ENCODE measurements at places on chromosomes 12 and 14.

DNA sequence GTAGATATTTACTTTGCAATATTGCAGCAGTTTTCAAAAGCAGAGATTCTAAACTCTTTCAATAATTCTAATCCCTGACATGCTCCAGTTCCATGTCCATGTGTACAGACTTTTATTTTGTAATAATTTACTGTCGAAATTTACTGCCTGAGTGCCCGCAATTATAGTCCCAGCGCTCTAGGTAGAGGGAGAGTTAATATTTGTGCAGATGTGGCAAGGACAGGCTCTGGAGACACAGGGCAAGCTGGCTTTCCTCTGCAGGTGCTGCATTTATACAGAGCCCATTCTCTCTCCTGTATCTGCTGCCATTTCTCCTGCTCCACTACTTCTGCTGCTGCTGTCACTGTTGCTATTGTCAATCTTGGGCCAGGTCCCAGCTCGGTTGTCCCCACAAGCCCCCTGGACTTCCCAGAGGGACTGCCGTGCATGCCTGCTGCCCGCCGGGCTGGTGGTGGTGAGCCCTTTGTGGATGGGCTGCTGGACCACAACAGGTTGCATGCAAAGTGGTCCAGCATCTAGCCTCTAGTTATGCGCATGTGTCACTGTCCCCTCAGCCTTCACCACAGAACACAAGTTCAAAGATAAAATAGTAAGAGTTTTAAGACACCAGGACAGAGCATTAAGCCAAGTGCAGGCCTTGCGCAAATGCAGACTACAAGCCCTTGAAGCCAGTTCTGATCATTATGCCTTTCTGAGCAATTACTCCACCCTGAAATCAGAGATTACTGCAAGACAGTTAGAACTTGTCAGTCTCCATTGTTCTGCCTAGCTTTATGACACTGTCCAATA is 40.8 kb upstream of the CSRP2 start:
- no peak for DNase-seq

GRCh38 chr14:75303381-75303789 is 24.8 kb downstream of the FOS start:
- no peak for DNase-seq

GRCh38 chr12:105920161-105920684 is 218.5 kb downstream of the NUAK1 start:
- no peak for DNase-seq

DNA sequence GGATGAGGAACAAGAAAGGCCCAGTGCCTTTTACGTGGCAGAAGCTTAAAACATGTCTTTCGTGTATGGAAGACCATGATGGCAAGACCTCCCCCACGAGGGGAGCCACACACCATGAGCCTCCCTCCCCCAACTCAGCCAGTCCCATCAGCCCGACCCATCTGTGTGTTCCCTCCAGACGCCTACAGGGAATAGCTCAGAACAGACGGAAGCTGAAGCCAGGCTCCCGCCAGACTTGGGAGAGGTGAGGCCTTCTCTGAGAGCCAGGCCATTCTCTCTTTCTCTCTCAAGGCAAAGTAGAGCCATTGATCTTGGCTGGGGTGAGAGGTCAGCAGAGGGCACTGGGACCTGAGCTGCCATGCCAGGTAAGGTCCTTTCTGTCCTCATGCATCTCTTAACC is 9.5 kb downstream of the REM2 start:
- DNase-seq: no peak

- DNase-seq: no peak
These were observed 405.3 kb downstream of the MED13L start for GRCh38 chr12:115872212-115872611.

GRCh38 chr12:46556105-46556559 is 183.6 kb upstream of the SLC38A2 start:
- DNase-seq: no peak

GRCh38 chr12:16324772-16325171 is 22.7 kb upstream of the MGST1 start:
- DNase-seq: no peak

DNA sequence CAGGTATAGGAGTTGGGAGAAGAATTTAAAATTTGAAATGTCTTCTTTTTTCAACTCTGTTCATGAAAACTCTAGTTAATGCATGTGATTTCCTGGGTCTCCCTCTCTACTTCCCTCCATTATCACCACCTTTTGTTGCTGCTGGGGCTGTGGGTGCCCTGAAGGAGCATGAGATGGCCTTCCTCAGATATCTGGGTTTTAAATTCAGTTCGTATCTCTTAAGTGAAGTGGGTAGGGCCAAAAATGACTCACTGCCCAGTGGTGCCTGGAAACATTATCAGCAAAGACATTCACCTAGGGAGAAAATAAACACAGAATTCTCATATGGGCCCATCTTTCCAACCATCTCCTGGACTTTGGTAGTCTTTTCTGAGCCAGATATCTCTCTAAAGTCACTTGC is 234.9 kb upstream of the PLEKHG7 start:
- no peak for DNase-seq

DNA sequence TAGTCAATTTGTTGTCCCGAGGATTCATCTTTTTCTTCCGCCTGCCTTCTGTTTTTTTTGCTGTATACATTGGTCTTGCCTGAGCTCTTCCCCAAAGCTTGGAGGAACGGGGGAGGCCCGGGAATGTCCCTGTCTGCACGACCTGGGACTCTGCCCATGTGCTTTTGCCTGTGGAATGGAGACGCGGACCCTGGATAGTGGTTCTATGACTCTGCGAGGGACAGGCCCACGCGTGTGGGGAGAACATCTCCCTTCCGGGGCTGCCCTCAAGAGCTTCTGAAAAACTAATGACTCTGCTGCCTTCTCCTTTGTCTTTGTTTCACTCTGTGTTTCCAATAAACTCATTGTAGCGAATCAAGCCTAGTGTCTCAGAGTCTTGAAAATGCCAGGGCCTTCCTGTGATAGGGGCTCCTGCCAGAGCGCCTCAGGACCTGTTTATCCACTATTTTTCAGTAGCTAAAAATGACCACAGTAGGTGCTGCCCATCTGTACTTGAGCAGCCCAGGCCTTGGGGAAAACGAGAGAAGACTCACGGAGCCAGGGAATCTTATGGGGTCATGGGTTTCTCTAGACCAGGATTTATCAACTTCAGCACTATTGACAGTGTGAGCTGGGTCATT is 12.3 kb downstream of the KRT83 start:
- no peak for DNase-seq

- no peak for DNase-seq
These were observed 176.3 kb upstream of the FKBP4 start for GRCh38 chr12:2618291-2618995.

- DNase-seq: no peak
These were observed 26.2 kb downstream of the AACS start for GRCh38 chr12:125091401-125091800.

DNA sequence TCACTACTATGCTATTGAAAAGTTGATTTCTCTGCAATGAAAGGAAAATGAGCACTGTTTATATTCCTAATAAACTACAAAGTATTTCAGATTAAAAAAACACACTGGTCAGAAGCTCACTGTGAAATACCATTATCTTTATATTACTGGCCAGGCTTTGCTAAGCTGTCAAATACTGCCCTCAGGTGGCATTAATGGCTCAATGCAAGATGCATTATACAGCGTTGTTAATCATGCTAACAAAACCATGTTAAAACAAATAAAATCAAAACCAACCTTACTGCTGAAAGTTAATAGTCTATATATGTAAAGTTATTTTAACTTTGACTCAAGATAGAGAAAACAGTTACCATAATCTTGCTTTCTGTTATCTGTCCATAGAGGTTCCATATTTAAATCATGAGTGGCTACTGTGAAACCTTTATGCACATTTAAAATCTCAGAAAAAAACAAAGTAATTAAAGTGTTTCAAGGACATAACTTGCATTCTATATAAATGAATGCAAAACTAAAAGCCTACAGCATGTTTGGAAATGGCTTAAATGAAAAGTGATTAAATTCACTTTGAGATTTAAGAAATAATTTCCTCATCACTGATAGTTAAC is 121.7 kb downstream of the RALGAPA1 start:
- no peak for DNase-seq

DNA sequence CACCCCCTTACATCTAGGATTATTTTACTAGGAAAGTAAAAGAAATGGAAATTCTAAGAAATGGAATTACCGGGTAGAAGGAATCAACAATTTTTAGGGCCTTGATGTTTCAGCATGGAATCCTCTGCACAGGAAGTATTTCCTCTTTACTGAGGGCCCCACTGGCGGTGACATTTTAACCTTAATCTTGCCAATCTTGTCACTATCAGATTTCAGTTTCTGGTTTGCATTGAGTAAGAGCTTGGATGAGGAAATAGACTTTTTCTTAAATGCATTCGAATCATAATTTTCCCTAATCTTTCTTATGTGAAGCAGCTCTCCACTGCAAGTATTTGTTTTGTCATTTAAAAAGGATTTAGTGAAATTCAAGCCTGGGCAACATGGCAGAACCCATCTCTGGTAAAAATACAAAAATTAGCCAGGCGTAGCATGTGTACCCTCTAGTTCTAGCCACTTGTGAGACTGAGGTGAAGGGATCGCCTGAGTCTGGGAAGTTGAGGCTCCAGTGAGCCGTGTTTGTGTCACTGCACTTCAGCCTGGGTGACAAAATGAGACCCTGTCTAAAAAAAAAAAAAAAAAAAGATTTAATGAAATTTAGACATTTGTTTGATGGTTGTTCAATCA is 40.7 kb downstream of the TPCN1 start:
- no peak for DNase-seq

DNA sequence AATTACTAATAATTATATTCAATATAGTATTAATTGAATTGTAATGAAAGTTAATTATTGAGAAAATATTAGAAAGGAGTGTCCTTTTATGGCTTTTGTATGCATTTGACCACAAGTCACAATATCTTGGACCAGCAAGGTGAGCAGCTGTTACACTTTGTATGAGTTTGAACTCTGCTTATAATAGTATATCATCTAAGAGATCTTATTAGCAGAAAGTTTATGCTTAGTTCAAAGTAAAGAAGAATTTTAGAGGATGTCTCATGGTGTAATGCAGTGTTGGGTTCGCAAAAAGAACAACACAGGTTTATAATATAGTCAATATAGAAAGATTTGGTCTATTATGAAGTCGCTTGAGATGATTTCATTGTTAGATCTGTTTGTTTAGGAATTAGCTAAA is 2.0 kb upstream of the TRIM9 start:
- no peak for DNase-seq

GRCh38 chr14:72779679-72780078 is 114.2 kb downstream of the DPF3 start:
- no peak for DNase-seq

Data from activated naive CD4-positive, alpha-beta T cell (primary cell).